Activated CD4-positive, CD25-positive, alpha-beta regulatory T cell treated with anti-CD3 and anti-CD28 coated beads, Interleukin-2, amount 50 U/mL, for 72 hours (primary cell): ENCODE measurements at places on chromosomes 5 and 9.

DNA sequence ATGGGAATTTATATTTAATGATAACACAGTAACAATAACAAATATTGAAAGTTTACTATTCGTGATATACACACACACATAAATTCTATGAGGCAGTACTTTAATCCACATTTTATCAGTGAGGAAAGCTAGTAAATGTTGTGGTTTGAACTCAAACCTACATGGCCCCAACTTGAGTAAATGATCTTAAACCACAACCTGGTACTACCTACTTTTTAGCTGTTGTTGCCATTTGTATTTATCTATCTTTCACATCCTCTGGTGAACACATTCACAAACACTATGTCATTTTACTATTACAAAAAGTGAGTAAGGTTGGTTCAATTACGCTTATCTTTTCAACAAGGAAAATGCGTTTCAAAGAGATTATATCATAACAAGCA, 186.1 kb downstream of the SMC2 start:
- no peak for DNase-seq

- DNase-seq: no peak
These were observed 764.3 kb upstream of the CTNND2 start for GRCh38 chr5:12668564-12668963.

- DNase-seq: peak; percentile 57
These were observed 166.8 kb downstream of the ARHGEF28 start for GRCh38 chr5:73792687-73793320.

- DNase-seq: no peak
These were observed 5.7 kb downstream of the LHX2 start for GRCh38 chr9:124017051-124017928.

DNA sequence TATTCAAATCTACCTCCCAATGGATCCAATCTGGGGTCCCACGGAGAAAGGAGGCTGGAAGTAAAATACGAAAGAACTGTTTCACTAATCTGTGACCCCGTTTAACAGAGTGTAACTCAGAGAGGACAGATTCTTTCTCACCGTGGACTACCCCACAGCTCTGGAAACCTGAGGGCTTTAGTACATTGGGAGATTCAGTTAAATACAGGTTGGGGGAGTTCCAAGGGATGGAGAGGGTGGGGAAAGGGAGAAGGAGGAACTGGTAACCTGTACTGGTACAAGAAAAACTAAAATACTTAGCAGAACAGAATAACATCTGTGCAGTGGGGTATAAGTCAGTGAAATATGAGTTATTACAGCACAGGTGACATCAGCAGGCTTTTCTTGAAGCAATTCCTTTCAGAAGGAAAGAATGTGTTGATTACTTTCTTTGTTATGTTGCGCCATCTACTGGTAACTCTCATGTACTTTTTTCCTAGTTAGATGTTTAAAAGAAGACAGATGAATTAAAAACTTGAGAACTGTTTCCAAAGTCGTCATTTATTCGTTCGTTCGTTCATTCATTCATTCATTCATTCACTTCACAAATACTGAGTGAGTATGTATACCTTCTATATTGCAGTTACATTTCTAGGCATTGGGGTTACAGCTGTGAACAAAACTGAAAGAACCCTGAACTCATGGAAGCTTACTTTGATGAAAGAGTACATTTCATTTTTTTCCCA, 30.0 kb upstream of the STOM start:
- no peak for DNase-seq
